ENCODE measurements at places on chromosomes 5 and 9.
A peak's percentile ranks its signal among the peaks of the same experiment; 100 is the strongest.

DNA sequence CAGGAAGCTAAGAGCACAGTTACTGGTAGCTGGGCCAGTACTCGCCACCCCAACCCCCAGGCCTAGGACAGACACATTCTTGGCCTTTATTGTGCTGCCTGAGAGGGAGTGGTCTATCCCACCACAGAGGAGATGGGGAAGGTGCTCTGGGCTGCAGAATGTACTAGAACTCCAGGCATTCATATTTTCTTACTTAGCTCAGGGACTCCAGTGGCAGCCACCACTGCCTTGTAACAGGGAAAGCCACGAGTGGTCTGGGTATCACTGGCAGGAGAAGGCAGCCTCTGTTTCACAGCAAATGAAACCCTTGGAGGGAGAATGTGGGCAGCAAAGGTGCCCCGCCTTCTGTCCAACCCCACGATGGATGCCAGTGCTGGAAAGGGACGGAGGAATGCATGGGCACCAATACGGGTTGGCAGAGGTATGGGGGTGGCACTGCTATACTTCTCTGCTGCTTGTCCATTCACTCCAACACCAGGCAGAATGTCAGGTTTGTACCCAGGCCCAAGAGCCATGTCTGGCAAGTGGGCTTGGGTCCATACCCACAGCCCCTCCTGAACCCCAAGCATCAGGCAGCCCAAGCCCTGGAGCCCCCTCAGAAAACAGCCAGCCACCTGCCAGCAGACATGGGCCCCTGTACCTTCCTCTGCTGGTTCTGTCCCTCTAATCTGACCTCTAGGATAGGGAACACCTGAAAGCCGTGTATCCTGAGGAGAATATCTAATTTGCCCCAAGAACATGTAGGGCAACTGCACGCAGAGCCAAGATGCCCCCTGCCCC, 4.6 kb downstream of the SEPTIN8 start:
- DNase-seq: no peak

GRCh38 chr5:142717582-142718215, 31.8 kb upstream of the FGF1 start:
- DNase-seq: peak; percentile 45

GRCh38 chr9:117887383-117887782, 183.2 kb downstream of the TLR4 start:
- no peak for DNase-seq

GRCh38 chr5:16467363-16468219, 2.0 kb upstream of the ZNF622 start:
- no peak for DNase-seq

DNA sequence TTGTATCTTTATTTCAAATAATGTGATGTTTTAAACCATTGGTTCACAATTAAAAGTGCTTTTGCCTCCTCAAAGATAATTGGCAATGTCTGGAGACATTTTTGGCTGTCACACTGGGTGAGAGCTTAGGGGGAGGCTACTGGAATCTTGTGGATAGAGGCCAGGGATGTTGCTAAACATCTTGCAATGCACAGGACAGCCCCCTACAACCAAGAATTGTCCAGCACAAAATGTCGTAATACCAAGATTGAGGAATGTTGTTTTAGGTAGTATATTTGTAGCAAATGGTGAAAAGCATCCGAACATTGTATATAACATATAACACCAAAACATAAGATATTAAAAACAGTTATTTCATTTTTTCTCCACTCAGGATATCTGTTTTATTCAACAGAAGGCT, 99.8 kb downstream of the SLC44A1 start:
- DNase-seq: no peak

- no peak for DNase-seq
These were observed 391.3 kb upstream of the DAP start for GRCh38 chr5:11152368-11152767.

GRCh38 chr5:88452820-88453219, 184.2 kb upstream of the TMEM161B start:
- no peak for DNase-seq

DNA sequence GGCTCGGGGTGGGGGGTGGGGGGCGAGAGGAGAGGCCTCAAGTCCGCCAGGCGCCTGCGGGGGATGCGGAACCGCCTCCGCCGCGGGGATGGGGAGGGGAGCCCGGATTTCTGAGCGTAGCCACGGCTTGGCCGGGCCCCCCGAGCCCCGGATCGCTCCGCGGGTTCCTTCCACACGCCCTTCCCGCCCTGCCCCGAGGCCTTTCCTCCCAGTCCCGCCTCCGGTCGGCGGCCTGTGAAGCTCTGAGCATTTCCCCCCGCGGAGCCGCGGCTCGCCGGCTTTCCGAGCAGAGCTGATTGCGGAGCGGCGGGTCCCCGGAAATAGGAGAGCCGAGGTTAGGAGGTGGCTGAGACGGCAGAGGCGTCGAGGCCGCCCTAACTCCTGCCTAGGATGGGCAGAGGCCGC, 6.1 kb downstream of the IRX4 start:
- DNase-seq: no peak

DNA sequence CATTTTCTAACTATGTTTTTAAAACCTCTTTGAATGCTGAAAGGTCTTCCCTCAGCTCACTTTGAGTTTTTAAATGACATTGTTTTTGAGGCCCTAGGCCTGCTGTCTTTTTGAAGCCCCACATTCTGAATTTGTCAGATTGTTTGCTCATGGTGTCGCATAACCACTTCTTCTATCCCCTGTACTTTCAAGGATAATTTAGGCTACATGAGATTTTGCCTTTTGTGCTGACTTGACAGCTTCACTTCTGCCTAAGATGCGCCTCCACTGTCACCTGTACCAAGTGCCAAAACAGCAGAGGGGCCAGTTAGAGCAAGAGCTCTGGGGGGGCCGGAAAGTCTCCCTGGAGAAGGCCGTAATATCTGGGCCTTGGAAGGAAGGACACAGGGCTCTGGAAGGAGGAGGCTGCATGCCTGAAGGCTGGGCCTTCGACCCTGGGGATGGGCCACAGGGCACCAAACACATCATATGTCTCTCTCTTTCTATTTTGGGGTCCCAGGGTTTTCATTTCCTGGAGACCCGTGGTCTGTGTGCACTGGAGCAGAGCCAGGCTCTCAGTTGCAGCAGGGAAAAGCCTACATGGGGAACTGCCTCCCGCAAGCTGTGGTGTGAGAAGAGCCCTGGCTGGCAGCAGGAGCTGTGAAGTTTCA, 49.1 kb downstream of the NDST1 start:
- DNase-seq: no peak

- no peak for DNase-seq
These were observed 163.4 kb downstream of the TRPM6 start for GRCh38 chr9:74724317-74724716.
